ENCODE measurements at places on chromosomes 12 and 14. TPM values are rescaled to one million over a fixed set of nuclear protein-coding genes. Genes with fewer than 3 reads are reported as not detected.

GRCh38 chr12:52188658-52189057 lies 3.2 kb downstream of the KRT80 start:
- no peak for DNase-seq
- H3K36me3 ChIP-seq = no peaks in the 10 kb centered on the region
- H3K27me3 ChIP-seq = no peaks in the 10 kb centered on the region
- H3K4me3 ChIP-seq = no peak overlapping the region

- H3K27ac ChIP-seq = no peak overlapping the region
- H3K4me3 ChIP-seq = no peak overlapping the region
- H3K27me3 ChIP-seq = no peaks in the 10 kb centered on the region
- no peaks in the 10 kb centered on the region for H3K4me1 ChIP-seq
- no peak for DNase-seq
Observed at GRCh38 chr12:105214670-105215375, 21.2 kb downstream of the APPL2 start.

GRCh38 chr12:69008520-69008919 lies 75.5 kb upstream of the CPM start:
- peak overlapping the region; percentile 8 for H3K4me3 ChIP-seq
- DNase-seq = no peak
- no peak overlapping the region for H3K27ac ChIP-seq
- peaks cover 5% of the 10 kb centered on the region for H3K4me1 ChIP-seq
- no peaks in the 10 kb centered on the region for H3K27me3 ChIP-seq
- H3K36me3 ChIP-seq = no peaks in the 10 kb centered on the region

DNA sequence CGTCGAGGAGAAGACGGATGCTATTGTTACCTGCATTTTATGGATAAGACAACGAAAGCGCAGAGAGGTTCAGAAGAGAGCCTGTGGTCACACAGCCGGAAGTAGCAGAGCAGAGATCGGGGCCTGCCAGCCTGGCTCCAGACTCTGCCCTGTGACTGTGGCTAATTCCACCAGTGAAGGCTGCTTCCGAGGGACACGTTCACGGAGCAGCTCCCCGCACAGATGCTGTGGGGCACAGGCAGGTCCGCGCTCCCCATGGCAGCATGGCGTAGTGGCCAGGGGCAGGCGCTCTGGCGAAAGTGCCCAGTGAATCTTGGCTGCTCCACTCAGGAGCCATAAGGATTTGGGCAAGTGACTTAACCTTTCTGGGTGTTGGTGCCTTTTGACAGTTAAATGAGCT lies 9.8 kb downstream of the RIMBP2 start:
- H3K27ac ChIP-seq = no peak overlapping the region
- no peaks in the 10 kb centered on the region for H3K36me3 ChIP-seq
- H3K27me3 ChIP-seq = no peaks in the 10 kb centered on the region
- H3K4me1 ChIP-seq = no peaks in the 10 kb centered on the region
- H3K4me3 ChIP-seq = no peak overlapping the region

- no peaks in the 10 kb centered on the region for H3K36me3 ChIP-seq
- no peaks in the 10 kb centered on the region for H3K27me3 ChIP-seq
- no peak overlapping the region for H3K27ac ChIP-seq
- H3K4me3 ChIP-seq = no peak overlapping the region
- DNase-seq = no peak
- no peaks in the 10 kb centered on the region for H3K4me1 ChIP-seq
Observed at GRCh38 chr12:26428420-26428819, 233.0 kb downstream of the SSPN start.

- peaks cover 37% of the 10 kb centered on the region for H3K36me3 ChIP-seq
- H3K4me1 ChIP-seq = no peaks in the 10 kb centered on the region
- H3K4me3 ChIP-seq = no peak overlapping the region
- H3K27me3 ChIP-seq = no peaks in the 10 kb centered on the region
- H3K27ac ChIP-seq = no peak overlapping the region
Observed at GRCh38 chr14:74703043-74703442, 9.8 kb downstream of the AREL1 start.

FANCM gene
- 11.9 TPM for total RNA-seq

DNA sequence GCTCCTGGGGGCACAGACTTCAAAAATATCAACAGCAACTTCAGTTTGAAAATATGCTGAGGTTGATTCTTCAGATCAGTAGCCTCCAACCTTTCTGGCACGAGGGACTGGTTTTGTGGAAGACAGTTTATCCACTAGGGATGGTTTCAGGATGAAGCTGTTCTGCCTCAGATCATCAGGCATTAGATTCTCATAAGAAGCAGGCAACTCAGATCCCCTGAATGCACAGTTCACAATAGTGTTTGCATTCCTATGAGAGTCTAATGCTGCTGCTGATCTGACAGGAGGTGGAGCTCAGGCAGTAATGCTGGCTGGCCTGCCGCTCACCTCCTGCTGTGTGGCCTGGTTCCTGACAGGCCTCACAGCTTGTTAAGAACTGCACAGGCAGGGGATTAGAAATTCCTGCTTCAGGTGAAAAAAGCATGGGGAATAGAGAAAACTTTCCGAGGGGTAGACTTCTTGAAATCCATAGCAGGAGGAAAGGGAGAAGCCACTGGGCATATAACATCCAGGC lies 12.8 kb downstream of the EPYC start:
- no peak for DNase-seq
- no peak overlapping the region for H3K27ac ChIP-seq
- no peaks in the 10 kb centered on the region for H3K27me3 ChIP-seq
- no peak overlapping the region for H3K4me3 ChIP-seq

KSR2 gene
- 1.3 TPM for total RNA-seq

CEBPE gene
- not detected for total RNA-seq

GRCh38 chr14:58078068-58078467 lies 73.9 kb downstream of the ARMH4 start:
- DNase-seq = no peak
- H3K27ac ChIP-seq = no peak overlapping the region
- no peaks in the 10 kb centered on the region for H3K27me3 ChIP-seq
- peaks cover 3% of the 10 kb centered on the region for H3K36me3 ChIP-seq

AMDHD1 gene
- 0.42 TPM for total RNA-seq

- H3K4me1 ChIP-seq = peaks cover 5% of the 10 kb centered on the region
- H3K27ac ChIP-seq = no peak overlapping the region
- H3K4me3 ChIP-seq = no peak overlapping the region
- peaks cover 5% of the 10 kb centered on the region for H3K27me3 ChIP-seq
- H3K36me3 ChIP-seq = no peaks in the 10 kb centered on the region
- DNase-seq = no peak
Observed at GRCh38 chr12:52024845-52025230, 18.1 kb downstream of the TAMALIN start.

DNA sequence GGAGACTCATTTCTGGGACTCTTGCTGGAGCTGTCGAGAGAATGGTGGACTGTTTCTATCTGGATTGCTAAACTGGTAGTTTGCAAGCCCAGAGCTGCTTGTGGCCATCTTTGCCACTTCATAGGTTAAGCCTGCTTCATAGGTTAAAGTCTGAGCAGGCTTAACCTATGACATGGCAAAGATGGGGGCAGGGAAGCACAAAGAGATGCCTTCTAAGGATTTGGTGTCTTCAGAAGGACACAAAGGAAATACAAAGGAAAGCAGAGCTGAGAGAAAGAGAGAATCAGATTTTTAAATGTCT lies 78.4 kb upstream of the MAX start:
- no peak overlapping the region for H3K4me3 ChIP-seq
- H3K27ac ChIP-seq = no peak overlapping the region
- H3K36me3 ChIP-seq = peaks cover 2% of the 10 kb centered on the region
- H3K4me1 ChIP-seq = no peaks in the 10 kb centered on the region

POTEG gene
- total RNA-seq = not detected

- no peak overlapping the region for H3K27ac ChIP-seq
- H3K27me3 ChIP-seq = no peaks in the 10 kb centered on the region
- no peak for DNase-seq
- peaks cover 7% of the 10 kb centered on the region for H3K4me1 ChIP-seq
- peaks cover 13% of the 10 kb centered on the region for H3K36me3 ChIP-seq
Observed at GRCh38 chr12:94309373-94309772, 150.3 kb downstream of the CEP83 start.

RERG gene
- not detected for total RNA-seq

DNA sequence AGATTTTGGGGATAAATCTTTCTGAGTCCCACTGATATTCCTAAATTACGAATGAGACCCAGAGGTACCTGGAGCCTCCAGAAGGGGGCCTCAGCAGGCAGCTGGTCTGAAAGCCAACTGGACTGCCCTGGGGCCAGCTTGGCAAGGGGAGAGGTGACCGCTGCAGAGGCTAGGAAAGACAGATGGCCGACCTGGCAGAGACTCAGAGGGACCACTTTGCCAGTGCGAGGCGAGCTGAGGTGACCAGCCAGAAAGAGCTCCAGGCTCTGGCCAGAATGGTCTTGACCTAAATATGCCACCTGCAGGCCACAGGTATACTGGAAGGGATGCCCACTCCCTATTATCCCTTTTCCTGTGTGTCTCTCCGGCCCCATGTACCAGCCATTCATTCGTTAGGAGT lies 256.8 kb upstream of the GARIN6 start:
- no peaks in the 10 kb centered on the region for H3K36me3 ChIP-seq
- H3K27me3 ChIP-seq = no peaks in the 10 kb centered on the region
- H3K4me1 ChIP-seq = 0 out of 2 replicates have a peak, but pooled peaks cover 2% of the 10 kb centered on the region
- no peak overlapping the region for H3K4me3 ChIP-seq
- peak; percentile 83 for DNase-seq
- H3K27ac ChIP-seq = no peak overlapping the region

KCNH5 gene
- 0.09 TPM for total RNA-seq

C12orf60 gene
- total RNA-seq = 1.6 TPM

- no peak for DNase-seq
- H3K36me3 ChIP-seq = no peaks in the 10 kb centered on the region
- no peak overlapping the region for H3K27ac ChIP-seq
- H3K4me3 ChIP-seq = no peak overlapping the region
Observed at GRCh38 chr14:36396798-36397197, 76.4 kb upstream of the MBIP start.

- no peak for DNase-seq
- no peak overlapping the region for H3K27ac ChIP-seq
- no peaks in the 10 kb centered on the region for H3K4me1 ChIP-seq
- no peak overlapping the region for H3K4me3 ChIP-seq
Observed at GRCh38 chr12:12121061-12121460, 50.3 kb downstream of the BCL2L14 start.

DNA sequence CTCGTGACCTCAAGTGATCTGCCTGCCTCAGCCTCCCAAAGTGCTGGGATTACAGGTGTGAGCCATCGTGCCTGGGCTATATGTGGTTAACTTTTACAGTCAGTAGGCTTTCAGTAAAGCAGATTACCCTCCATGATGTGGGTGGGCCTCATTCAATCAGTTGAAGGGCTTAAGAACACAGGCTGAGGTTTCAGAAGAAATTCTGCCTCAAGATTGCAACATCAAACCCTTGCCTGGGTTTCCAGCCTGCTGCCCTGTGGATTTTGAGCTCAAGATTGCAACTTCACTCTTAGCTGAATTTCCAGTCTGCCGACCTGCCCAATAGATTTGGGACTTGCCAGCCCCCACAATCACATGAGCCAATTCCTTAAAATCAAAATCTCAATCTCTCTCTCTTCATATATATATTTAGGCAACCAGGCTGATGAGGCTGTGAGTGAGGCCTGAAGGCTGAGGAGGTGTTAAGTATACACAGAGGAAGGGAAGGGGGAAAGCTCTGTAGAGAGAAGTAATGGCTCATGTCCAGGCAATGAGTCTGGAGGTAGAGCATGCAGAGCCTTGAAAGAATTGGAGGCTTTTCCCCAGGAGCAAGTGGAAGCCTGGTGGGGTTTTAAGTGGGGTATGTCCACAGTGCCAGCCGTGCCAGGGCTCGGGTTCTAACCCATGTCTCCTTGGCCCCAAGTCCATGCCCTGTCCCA lies 33.3 kb upstream of the ACTN1 start:
- H3K27ac ChIP-seq = no peak overlapping the region
- H3K27me3 ChIP-seq = no peaks in the 10 kb centered on the region
- H3K4me3 ChIP-seq = no peak overlapping the region

DNA sequence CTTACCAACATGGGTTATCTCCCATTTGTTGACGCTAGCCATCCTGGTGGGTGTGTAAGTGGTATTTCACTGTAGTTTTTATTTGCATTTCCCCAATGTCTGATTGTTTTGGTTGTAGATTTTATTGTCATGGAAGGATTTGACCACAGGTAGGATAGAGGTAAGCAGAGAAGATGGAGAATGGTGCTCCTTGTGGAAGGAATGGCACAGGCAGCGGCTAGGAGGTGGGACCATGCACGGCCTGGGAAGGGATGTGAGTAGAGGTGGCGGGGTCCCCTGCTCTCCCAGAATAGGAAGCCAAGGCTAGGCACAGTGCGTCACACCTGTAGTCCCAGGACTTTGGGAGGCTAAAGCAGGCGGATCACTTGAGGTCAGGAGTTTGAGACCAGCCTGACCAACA lies 41.4 kb downstream of the PHETA1 start:
- DNase-seq = no peak
- no peaks in the 10 kb centered on the region for H3K4me1 ChIP-seq
- no peaks in the 10 kb centered on the region for H3K36me3 ChIP-seq
- no peak overlapping the region for H3K27ac ChIP-seq

- H3K4me1 ChIP-seq = no peaks in the 10 kb centered on the region
- H3K4me3 ChIP-seq = no peak overlapping the region
- no peak for DNase-seq
- H3K36me3 ChIP-seq = peaks cover 5% of the 10 kb centered on the region
- H3K27ac ChIP-seq = no peak overlapping the region
Observed at GRCh38 chr14:79585845-79586244, 625.5 kb downstream of the DIO2 start.

TMEM63C gene
- total RNA-seq = 1.7 TPM
